Retinal pigment epithelial cell (primary cell): ENCODE measurements at places on chromosomes 4 and X.

DNA sequence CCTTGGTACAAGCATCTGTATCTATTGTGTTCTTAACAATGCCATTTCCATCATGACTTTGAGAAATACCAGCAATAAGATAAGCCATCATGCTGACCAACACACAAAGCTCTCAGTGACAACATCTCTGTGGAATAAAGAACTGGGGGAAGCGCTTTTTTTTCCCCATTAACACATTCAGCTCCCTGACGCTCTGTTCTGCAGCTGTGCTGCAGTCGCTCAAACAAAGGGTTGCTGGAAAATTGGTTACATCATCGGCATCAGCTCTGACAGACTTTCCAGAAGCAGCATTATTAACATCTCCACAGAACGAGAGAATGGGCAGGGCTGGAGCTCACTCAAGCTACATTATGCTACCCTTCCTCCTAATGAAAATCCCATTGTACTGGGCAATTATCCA lies 39.9 kb downstream of the DCX start:
- DNase-seq: no peak

DNA sequence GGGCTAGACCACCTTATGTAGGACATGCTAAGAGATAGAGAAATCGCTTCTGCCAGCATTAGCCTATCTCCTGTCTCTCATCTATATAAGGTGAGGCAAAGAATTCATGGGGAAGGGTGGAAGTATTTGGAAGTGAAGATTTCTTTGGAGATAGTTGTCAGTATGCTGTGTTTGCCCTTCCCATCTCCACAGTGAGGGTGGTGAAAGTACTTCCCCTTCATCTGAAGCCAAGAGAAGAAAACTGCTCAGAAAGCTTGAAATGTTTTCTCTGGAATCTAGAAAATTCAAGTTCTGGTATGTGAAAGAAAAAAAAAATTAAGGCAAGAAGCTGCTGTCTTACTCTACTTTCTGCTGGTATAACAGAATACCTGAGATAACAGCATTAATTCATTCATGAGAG lies 12.3 kb upstream of the ADH5 start:
- DNase-seq: no peak

- no peak for DNase-seq
Measured at GRCh38 chrX:130738638-130739195, 164.3 kb downstream of the ENOX2 start.

- no peak for DNase-seq
Measured at GRCh38 chr4:5980436-5981155, 37.6 kb downstream of the C4orf50 start.

DNA sequence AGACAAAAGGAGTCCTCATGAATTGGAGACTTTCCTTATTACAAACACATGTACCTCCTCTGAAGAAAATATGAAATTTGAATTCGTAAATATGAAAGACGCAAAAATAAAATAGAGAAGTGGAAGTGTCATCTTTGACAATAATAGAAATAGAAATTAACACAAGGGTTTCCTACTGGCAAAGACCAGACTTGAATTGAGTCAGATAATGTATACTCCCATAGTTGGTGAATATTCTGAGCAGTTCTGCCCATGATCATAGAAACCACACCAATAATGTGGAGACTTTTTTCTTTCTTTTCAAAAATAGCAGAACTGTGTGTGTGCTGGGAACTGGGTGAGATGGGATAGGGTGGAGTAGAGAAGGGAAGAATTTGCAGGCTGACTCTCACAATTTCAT lies 277.7 kb upstream of the TET2 start:
- no peak for DNase-seq

- DNase-seq: no peak
Measured at GRCh38 chr4:48462363-48462762, 20.8 kb upstream of the SLC10A4 start.

- DNase-seq: peak; percentile 66
Measured at GRCh38 chr4:68373513-68373912, 23.6 kb upstream of the YTHDC1 start.

GRCh38 chrX:10007621-10008020 lies 40.5 kb downstream of the CLDN34 start:
- DNase-seq: no peak

GRCh38 chr4:110073053-110073845 lies 125.2 kb downstream of the ELOVL6 start:
- no peak for DNase-seq

GRCh38 chrX:23742174-23742696 lies 841 bp downstream of the ACOT9 start:
- peak; percentile 83 for DNase-seq

- no peak for DNase-seq
Measured at GRCh38 chr4:60744767-60745166, 455.4 kb upstream of the ADGRL3 start.

DNA sequence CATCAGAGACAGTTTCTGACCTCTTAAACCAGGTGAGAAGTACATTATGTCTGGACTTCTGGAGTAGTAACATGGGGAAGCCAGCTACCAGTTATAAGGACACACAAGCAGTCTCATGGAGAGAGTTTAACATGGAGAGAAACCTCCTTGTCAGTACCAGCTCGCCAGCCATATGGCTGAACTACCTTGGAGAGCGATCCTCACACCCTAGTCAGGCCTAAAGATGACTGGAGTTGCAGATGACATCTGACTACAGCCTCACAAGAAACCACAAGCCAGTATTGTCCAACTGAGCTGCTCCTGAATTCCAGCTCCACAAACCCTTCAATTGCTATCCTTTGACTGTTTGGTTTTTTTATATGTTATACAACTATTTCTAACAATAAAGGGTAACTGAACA lies 49.8 kb downstream of the PDHA2 start:
- DNase-seq: no peak

DNA sequence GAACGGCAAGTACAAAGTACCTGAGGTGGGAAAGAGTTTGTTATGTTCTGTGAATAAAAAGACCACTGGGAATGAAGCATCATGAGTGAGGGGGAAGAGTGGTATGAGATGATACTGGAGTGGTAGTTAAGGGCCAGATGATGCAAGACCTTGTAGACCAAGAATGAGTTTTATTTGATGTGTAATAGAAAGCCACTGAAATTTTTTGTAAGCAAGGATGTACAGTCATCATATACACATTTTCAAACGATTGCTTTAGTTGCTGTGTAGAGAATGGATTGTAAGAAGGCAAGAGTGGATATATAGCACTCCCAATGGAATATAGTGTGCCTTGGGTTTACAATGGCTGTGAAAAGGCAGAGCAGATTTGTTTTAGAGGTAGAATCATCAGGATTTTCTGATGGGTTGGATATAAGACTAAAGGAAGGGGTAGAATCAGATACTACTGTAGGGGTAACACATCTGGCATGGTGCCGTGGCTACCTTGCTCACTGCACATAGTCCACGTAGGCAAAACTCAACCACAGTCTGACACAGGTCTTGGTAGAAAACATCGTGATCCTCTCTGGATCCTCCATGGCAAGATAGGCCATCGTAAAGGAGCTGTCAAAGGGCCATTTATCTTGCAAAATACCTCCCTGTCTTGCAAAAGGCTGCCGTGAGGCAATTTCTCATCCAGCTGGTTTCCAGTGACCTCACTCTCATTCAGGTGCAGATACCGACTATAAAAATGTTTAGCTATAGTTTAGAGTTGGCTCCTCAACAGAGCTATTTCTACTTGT lies 14.9 kb downstream of the TIFA start:
- no peak for DNase-seq

GRCh38 chr4:80587871-80588385 lies 252.4 kb downstream of the CFAP299 start:
- no peak for DNase-seq

GRCh38 chr4:1058198-1058996 lies 47.0 kb downstream of the FGFRL1 start:
- no peak for DNase-seq

GRCh38 chr4:25621027-25621930 lies 34.4 kb upstream of the SLC34A2 start:
- peak; percentile 42 for DNase-seq

DNA sequence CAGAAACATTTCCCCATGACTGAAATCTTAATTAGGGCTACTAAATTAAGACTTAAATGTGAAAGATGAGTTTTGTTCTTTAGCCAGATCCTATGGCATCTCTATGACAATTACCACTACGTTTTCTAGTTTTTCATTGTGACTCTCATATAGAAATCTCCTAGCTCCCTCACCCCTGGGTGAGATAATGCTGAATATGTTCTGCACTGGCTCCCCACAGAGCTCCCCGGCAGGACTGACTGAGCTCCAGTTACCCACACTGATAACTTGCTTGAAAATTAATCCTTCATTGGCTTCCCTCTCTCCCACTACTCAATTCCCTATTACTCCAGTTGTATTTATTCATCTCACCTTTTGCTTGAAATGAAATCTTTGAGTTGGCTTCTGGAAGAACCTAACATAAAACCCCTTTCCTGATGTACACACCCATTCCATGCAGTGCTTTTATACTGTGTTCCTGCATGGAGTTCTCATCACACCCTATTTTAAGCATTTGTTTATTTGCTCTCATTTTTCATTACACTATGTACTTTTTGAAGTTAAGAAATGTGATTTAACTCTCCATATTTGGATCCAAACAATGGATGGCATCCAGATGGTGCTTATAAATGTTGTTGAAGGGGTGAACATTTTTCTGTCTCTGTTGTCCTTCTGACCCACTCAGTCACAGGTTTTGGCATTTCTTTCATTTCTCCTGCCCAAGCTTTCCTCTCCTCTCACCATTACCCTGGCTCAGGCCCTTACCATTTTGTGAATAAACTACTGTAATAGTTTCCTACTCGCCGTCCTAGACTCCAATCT lies 623.4 kb downstream of the SPRY1 start:
- DNase-seq: no peak

DNA sequence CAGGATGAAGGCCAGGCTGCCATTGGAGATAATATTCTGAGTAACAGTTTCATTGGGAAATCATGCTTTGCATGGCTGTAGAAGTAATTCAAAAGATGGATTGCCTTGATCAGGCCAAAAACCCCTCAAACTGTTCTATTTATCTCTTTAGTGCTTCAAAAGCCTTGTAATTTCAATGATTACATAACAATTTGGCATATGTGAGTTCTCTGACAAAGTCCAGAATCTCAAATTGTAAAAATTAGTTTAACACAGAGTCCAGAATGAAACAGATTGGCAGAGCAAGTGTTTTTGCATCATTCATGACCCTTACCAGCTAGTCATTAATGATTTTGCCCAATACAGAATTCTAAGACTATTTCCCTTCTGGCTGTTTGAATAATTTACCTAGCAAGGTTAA lies 347.3 kb downstream of the SPRY1 start:
- DNase-seq: no peak

- no peak for DNase-seq
Measured at GRCh38 chr4:10958226-10958856, 273.8 kb upstream of the CLNK start.

GRCh38 chrX:120309873-120310705 lies 1.2 kb downstream of the TMEM255A start:
- no peak for DNase-seq

- no peak for DNase-seq
Measured at GRCh38 chr4:97892592-97893266, 250.5 kb downstream of the STPG2 start.

DNA sequence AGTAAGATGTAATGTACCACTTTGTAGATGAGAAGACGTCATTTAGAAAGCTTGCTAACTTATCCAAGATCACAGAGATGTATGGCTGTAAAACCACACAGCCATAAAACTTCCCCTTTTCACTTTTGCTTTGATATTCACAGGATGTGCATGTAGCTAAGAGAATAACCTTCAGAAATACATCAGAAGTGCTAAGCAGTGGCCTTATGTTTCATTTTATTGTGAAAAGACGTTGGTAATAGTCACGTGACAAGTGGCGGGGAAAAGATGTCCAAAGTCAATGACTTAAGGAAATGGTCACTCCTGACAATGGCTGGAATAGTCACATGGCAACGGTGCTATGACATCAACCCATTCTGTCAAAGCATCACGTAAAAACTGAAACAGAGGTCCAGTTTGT lies 12.9 kb upstream of the WDR17 start:
- DNase-seq: no peak

- DNase-seq: no peak
Measured at GRCh38 chrX:110743679-110744340, 51.8 kb downstream of the CHRDL1 start.

DNA sequence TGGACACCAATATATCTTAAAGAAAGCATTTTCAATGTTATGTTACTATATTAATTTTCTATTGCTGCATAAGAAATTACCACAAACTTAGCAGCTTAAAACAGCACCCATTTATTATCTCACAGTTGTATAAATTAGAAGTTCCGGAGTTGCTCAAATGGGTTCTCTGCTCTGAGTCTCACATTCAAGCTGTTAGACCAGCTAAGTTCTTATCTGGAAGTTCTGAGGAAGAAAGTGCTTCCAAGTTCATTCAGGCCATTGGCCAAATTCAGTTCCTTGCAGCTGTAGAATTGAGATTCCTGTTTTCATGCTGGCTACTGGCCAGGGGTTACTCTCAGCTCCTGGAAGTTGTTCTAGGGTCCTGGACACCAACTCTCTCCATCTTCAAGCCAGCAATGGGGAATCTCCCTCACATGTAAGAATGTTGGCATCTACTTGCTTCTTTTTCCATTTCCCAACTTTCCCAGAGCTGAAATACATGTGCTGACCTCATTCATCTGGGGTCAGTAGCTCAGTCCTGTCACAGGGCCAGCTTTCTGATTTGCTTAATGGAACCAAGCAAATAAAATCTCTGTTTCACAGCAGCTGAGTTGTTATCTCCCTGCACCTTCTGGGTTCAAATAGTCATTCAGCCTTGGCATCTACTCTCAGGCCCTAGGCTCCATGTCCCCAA lies 99.6 kb upstream of the INTU start:
- DNase-seq: peak; percentile 39

DNA sequence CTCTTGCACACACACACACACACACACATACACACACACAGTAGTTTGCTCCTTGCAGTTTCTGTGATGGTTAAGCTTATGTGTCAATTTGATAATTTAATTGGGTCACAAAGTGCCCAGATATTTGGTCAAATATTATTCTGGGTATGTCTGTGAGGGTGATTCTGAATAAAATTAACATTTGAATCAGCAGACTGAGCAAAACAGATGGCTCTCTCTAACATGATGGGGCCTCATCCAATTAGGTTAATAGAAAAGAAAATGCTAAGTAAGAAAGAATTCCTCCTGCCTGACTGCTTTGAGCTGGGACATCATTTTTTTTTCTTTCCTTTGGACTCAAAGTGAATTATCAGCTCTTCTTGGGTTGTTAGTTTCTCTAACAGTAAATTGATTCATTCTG lies 191.2 kb upstream of the INTU start:
- no peak for DNase-seq

DNA sequence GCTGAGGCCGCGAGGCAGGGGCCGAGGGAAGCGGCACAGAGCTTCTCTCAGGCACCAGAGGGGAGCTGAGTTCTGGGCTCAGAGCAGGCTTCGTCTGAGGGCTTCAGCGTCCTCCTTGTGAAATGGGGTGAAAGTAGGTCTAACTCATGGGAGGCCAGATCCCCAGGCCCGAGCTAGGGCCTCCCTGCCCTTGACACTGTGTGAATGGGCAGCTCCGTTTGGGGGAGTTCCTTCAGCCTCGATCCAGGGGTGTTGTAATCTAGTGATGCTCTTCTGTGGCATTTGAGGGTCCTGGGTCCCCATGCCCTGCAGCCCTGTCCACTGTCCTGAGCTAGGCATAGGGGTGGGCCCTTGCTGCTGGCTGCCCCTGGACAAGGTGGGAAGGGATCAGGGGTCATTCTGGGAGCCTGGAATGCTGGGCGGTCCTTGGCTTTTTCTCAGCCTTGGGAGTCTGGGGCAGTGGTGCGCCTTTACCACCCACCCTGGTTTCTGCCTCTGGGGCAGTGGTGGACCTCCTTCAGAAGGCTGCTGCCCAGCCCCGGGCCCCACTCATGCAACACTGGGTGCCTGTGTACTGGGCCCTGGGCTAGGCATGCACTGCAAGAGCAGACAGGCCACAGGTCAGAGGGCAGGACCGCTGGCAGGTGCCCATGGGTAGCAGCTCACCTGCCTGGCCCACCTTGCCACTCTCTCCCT lies 4.1 kb downstream of the SH3BP2 start:
- no peak for DNase-seq
